ENCODE measurements at places on chromosomes 7 and 10.

- no peak for DNase-seq
Measured at GRCh38 chr10:52064084-52064845, 249.8 kb upstream of the DKK1 start.

DNA sequence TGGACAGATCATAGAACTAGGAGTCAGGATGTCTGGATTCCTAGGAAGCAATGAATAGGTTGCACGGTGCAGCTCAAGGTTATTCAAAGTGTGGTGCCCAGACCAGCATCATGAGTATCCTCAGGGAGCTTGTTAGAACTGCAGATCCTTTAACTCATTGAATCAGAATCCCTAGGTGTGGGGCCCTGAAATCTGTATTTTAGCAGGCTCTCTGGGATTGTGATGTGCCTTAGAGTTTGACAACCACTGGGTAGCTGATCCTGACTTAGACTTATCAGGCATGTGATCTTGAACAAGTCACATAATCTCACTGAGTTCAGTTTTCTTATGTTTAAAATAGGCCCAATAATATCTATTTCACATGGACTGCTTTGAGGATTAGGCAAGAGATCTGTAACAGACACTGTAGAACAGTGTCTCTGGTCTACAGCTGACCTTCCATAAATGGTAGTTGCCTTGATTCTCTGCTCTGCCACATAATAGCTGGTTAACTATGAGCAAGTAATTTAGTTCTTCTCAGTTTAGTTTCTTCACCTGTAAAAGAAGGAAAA is 46.4 kb upstream of the ATRNL1 start:
- DNase-seq = no peak

DNA sequence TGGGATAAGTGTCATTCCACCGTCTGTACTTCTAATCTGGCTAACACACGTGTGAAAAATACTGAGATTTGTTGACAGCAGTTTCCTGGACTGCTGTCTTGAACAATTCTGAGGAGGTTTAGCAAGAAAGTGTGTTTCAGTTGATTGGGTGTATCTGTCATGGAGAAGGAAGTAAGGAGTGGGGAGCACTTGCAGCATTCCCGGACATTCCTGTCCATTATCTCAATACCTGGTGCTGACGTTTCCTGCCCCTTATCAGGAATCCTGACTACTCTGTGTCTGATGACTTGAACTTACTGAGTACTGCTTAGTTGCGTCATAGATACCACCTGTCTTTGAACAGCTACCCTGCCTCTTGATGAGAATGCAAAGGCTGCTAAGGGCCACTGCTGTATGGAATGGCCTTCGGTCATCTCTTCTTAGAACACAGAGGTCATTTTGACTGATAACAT is 72.0 kb upstream of the VKORC1L1 start:
- no peak for DNase-seq

GRCh38 chr10:61099756-61100155 is 155.8 kb upstream of the RHOBTB1 start:
- no peak for DNase-seq

DNA sequence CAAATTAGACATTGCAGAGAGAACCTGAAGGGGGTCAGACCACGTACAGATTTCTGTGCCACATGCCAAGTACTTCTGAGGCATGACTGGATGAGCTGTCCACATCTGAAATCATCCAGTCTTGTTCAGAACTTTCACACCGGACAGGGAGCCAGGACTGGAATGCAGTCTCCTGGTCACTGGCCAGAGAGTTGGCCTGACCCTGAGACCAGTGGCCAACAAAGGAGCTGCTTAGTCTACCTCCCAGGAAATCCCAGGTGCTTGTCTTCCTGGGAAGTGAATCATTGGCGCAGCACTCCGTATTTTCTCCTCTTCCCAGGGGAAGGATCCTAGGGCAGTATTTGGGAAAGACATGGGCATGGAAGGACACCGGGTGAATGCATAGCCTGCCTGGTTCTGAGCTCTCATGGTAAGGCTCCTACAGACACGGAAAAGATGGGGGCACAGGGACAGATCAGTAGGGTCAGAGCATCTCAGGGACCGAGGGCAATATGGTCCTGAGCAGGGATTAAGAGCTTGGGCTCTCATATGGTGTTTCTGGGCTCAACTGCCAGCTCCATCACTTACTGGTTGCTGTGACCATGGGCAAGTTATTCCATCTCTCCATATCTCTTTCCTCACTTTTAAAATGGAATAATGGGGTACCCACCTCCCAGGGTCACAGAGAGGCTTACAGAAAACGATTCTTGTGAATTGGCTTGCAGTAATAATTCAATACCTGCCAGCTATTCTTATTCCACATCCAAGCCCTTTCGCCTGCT is 1.3 kb upstream of the SCD start:
- DNase-seq = no peak

DNA sequence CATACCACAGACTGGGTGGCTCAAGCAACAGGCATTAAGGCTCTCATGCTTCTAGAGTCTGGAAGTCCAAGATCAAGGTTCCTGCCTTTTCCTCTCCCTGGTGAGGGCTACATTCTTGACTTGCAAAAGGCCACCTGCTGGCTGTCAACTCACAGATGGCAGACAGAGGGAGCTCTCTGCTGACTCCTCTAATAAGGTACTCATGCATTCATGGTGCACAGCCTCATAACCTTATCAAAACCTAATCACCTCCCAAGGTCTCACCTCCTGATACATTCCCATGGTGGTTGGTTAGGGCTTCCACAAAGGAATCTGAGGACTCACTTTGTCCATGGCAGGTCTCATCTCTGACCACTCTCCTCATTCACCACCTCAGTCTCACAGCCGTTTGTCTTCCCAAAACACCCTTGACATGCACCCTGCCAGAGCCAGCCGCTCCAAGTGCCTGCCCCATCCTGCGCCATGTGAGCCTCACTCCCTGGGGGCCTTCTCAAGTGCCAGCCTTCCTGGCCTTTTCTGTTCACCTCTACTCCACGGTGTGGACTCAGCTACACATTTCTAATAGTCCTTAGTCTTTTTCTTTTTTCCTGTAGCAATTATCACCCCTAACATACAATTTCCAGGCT is 400.3 kb upstream of the ADARB2 start:
- no peak for DNase-seq

DNA sequence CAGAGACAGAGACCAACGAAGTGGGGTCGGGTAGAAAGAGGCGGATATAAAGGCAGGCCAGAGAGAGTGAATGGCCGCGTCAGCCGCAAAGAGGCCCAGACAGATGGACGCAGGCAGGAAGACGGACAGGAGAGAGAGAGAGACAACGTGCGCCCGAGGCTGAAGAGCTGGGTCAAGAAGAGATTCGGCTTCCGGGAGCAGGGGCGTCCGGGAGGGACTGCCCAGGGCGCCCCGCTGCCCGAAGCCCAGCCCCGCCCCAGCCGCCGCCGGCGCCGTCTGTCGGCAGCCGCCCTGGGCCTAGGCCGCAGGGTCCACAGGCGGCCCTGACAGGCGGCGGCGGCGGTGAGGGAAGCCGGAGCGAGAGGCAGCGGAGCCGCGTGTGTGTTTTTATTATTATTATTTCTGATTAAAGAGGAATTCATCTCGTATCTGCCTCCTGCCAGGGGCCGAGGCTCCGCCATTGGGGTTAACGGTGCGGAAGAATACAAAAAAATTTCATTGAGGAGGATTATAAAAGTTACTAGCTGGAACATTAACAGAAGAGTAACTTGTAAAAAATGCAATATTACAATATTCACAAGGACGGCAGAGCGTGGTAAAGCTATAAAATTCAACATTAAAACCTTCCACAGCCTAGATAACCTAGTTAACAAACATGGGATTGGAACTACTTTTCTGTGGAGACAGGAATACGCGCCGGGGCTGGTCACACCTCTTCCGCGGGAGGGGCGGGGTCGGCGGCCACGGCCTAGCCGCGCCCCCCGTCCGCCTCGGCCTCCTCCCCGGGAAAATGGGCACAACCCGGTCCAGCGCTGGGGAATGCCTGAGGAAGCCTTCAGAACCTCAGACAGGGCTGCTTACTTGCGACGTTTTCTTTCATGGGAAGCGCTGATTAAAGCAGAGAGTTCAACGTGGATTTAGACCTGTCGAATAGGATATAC is 29.7 kb upstream of the PAX2 start:
- DNase-seq = no peak

- DNase-seq = no peak
Measured at GRCh38 chr10:131946321-131946751, 35.4 kb downstream of the BNIP3 start.

DNA sequence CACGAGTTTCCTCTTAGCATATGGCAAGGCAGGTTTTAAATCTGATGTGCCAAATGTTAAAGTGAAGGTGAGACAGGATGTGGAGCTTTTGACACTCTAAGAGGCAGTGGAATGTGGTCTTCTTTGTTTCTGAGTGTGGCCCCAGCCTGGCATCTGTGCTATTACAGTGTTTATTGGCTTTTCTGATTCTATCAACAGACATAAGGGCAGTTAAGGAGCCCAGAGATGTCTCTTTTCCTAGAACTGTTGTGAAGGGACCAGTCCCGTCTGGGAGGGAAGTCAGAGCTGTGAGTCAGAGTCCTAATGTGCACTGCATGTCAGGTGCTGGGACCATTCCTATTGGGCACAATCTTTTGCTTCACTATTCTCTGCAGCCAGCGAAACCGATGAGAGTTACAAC is 32.5 kb downstream of the TRUB1 start:
- DNase-seq = no peak

GRCh38 chr10:52779541-52780390 is 7.2 kb upstream of the MBL2 start:
- no peak for DNase-seq

DNA sequence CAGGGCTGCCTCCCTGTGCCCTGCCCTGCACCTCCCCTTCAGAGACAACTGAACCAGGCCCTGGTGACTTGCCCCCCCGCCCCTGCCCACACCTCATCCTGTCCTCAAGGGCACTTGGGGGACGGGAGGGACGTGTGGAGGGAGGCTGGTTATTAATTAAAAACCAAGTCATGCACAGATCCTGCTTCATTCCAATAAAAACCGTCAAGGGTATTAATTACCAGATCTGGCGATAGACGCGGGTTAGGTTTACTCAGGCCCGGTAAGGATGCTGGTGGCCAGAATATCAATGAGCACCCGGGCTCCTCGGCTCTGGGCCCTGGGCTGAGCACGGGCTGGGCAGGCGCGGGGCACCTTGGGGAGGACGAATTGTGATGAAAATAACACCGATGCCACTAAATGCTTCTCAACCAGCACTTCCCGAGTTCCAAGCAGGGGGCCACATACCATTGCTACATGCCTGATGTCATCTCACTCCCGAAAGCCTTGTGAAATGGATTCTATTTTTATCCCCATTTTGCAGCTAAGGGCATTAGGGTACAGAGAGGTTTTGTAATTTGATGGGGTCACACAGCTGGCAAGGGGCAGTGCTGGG is 24.5 kb upstream of the GTF2IRD1 start:
- no peak for DNase-seq

DNA sequence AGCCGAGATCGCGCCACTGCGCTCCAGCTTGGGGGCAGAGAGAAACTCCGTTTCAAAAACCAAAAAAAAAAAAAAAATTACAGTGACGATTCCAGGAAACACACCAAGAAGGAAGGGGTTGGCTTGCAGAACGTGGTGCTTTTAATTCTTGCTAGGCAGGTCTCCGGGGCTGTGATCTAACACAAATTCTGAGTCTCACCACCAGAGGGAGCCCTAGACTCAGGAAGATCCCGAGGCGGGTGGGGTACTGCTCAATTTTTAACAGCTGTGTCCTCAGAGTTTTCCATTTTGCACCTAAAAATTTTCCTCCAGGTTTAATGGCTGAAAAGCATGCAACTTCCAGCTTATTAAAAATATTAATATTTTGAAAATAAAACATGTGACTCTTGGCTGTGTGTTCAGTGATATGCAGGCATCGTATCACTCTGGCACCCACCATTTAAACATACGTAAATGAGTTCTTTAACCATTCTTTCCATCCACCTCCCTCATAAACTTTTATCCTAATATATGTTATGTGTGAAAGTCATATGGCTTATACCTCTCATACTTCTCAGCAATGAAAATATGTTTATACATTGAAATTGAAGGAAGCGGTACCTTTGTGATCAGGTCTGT is 26.5 kb upstream of the NUB1 start:
- peak; percentile 11 for DNase-seq

- DNase-seq = no peak
Measured at GRCh38 chr10:2886662-2887061, 180.7 kb upstream of the PFKP start.

- no peak for DNase-seq
Measured at GRCh38 chr7:7177044-7177517, 5.3 kb upstream of the C1GALT1 start.

- DNase-seq = no peak
Measured at GRCh38 chr10:113704637-113705343, 25.1 kb downstream of the CASP7 start.

DNA sequence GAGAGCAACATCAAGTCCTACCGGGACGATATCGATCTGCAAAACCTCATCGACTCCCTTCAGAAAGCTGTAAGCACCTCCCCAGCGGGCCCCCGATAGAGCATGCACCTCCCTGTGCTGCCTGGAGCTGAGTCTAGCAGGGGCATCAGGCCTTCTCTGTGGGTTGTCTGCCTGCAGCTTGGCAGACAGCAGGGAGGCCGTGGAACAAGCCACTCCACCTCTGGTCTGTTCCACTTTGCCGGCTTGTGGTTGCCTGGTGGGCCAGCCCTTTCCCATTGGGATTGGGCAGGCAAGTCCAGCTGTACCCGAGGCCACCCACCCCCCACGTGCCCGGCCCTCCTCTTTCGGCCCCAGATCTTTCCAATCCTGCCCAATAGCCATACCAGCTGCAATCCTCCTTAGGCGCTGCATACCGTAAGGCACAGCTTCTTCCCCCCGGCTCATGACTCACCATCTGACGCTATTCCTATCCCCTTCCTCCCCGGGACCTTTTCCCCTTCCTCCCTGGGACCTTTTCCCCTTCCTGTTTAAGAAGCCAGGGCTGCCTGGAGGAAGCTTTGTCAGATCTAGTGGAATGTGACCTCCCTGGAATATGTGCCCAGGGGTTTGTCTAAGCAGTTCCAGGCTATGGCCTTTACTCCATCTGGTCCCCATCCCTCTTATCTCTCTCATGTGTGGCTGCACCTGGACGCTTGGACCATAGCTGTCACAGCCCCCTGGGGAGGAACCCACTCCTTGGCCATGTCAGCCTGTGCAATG is 28.1 kb upstream of the SH2D4B start:
- no peak for DNase-seq

GRCh38 chr10:29037348-29038113 is 251.3 kb upstream of the LYZL1 start:
- no peak for DNase-seq

GRCh38 chr7:69858471-69858870 is 260.2 kb downstream of the AUTS2 start:
- DNase-seq = no peak
